ENCODE measurements at places on chromosomes 4 and X. TPM values are rescaled to one million over a fixed set of nuclear protein-coding genes. Genes with fewer than 3 reads are reported as not detected.

KDR gene
- total RNA-seq: 183 TPM

XAGE1A gene
- not detected for total RNA-seq

HNRNPH2 gene
- total RNA-seq: 48.9 TPM

FAM47A gene
- not detected for total RNA-seq

LGI2 gene
- total RNA-seq: not detected

PDE5A gene
- total RNA-seq: 0.98 TPM

NPNT gene
- total RNA-seq: 0.59 TPM

APLN gene
- 583 TPM for total RNA-seq

PNMA6F gene
- total RNA-seq: not detected

CSAG1 gene
- not detected for total RNA-seq

ADGRL3 gene
- not detected for total RNA-seq

POF1B gene
- 0.84 TPM for total RNA-seq

PCSK1N gene
- total RNA-seq: not detected

SRPX gene
- total RNA-seq: 164 TPM

TCEAL1 gene
- 29.7 TPM for total RNA-seq

ARHGAP4 gene
- 5.2 TPM for total RNA-seq

MMRN1 gene
- total RNA-seq: 82.0 TPM

LAMTOR3 gene
- 34.8 TPM for total RNA-seq

SLC4A4 gene
- under 0.01 TPM for total RNA-seq

NDST4 gene
- not detected for total RNA-seq

SULT1E1 gene
- total RNA-seq: 0.34 TPM

ARHGAP10 gene
- 28.9 TPM for total RNA-seq

ETDB gene
- total RNA-seq: not detected

CTAG1A gene
- total RNA-seq: not detected

HSFX3 gene
- total RNA-seq: not detected

NKX1-1 gene
- total RNA-seq: not detected

TMSB15A gene
- total RNA-seq: 8.9 TPM

CDS1 gene
- under 0.01 TPM for total RNA-seq

ZNF718 gene
- 5.2 TPM for total RNA-seq

All from mammary microvascular endothelial cell (primary cell).